Stimulated activated CD4-positive, alpha-beta T cell treated with anti-CD3 and anti-CD28 coated beads, Interleukin-1b, Interleukin-23, amount 100 ng/mL, for 1 hour (primary cell): ENCODE measurements at places on chromosomes 4 and X.

- no peak for DNase-seq
Measured at GRCh38 chr4:83929550-83929949, 393.6 kb downstream of the GPAT3 start.

GRCh38 chrX:108270280-108270679, 167.9 kb downstream of the COL4A6 start:
- DNase-seq = no peak

DNA sequence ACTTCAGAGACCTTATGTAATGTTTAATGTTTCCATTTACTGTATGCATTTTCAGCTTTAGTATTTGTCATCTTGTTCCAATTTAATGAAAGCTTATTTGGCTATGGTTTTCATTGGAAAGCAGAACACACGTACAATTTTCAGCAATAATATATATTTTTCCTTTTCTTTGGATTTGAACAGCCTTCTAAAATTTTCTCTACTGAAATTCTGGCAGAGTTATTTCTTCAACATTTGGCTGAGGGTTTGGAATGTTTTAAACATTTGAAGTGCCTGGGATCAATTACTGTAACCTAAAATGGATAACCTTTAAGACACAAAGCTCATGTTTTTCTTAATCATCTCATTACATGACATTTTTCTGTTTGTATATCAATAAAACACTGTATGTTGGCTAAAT, 156.9 kb downstream of the TENM3 start:
- no peak for DNase-seq

GRCh38 chr4:139153411-139154133, 23.4 kb downstream of the ELF2 start:
- no peak for DNase-seq

DNA sequence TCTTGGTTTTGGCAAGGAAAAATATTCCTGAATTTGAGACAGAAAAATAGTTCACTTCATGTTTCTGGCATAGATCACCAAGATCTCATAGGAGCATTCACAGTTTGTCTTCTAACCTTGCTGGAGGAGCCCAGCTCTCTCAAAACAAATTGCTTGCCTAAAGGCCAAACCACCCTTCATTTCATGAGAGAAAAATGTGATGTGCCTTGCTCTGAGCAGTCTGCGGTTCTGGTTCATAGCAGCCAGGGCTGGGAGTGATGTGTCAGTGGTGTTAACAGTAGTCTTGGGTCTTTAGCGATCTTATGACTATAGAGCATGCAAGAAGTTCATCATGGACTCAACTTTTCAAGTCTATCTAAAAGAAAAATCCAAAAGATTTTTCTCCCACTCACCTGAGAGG, 183.3 kb downstream of the DCLK2 start:
- no peak for DNase-seq

DNA sequence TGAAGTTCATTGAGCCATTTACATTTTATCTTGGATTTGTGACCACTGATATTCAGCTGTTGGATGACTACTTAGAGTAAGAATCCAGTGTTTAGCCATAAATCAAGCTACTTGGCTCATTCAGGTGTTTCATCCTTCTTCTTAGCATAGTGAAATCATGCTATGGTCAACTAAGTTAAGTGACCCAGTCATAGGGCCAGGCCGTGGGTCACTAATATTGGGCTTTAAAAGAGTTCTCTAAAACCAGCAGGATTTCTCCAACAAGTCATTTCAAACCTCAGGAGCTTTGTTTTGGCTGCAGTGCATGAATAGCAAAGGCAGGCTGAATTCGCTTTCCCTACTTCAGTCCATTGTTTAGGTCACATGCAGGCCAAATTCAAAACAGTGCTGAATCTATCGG, 181.0 kb downstream of the MAML3 start:
- no peak for DNase-seq

- DNase-seq = no peak
Measured at GRCh38 chrX:129696463-129697155, 41.9 kb upstream of the APLN start.

- peak; percentile 62 for DNase-seq
Measured at GRCh38 chr4:55395529-55396307, at the start of gene TMEM165. TMEM165 (plus strand) TSS chr4:55395957; CDS start chr4:55396190, 233 bp downstream.

DNA sequence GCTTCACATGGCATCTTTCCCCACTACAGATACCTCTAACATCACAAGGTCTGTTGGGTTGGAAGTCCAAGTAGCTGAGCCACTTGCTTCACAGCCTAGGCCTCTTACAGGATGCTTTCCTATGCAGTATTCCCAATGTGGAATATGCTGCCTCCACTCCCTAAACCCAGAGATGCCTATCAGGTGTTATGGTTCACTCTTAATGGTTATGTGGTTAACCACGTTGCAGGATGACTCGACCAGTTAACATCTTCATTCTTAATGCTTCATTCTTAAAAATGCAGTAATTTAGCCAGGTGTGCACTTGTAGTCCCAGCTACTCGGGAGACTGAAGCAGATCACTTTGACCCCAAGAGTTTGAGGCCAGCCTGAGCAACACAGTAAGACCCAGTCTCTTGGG, 24.2 kb downstream of the HAUS3 start:
- DNase-seq = no peak

DNA sequence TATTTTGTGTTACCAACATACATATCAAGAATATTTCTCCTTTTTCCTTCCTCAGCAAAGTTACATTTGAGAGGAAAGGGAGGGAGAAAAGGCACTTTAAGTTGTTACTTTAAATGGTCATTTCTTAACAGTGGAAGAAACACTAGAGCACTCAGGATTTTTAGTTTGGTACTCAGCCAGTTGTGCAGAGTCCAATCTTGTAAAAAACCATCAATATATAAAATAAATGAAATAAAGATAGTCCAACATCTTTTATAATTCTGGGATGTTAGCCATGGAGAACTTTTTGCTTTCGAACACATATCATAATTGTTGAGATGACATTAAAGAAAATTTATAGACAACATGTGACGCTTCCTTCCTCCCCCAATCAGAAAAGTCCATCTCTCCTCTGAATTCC, 253.8 kb downstream of the QDPR start:
- DNase-seq = no peak

DNA sequence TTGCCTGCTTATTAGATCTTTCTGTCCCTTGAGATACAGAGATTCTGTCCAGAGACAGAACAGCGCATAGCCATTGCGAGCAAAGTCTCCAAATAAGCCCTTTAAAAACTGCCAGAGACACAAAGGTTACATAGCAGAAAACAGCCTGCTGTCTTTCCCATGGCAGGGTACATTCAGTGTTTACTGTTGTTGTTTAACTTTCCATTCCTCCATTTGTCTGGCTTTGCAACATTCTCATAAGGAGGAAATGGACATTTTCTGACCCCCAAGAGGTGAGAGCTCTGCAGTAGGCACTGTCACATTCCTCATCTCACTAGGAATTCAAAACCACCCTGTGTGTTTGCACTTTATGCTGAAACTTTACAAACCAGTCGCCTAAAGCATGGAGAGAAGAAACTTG, 48.3 kb downstream of the PDE5A start:
- no peak for DNase-seq

GRCh38 chr4:22091352-22091717, 142.8 kb upstream of the KCNIP4 start:
- no peak for DNase-seq
